ENCODE measurements at places on chromosomes 11 and 22. TPM values are rescaled to one million over a fixed set of nuclear protein-coding genes. Genes with fewer than 3 reads are reported as not detected.

Gene CXCR5
- not detected for total RNA-seq

Gene PHETA2
- total RNA-seq, result 16.5 TPM

Gene RFPL2
- total RNA-seq, result not detected

Gene TRIM77
- total RNA-seq, result not detected

Gene VSIG2
- total RNA-seq, result not detected

Gene DUSP18
- total RNA-seq, result 5.6 TPM

Gene BSX
- total RNA-seq, result not detected

Gene POLR2L
- 132 TPM for total RNA-seq

Gene MPZL3
- 1.3 TPM for total RNA-seq

Gene PRRG4
- under 0.01 TPM for total RNA-seq

Gene MS4A6E
- not detected for total RNA-seq

Gene SPON1
- 0.85 TPM for total RNA-seq

Gene F2
- total RNA-seq, result 0.28 TPM

Gene CABP4
- total RNA-seq, result 0.28 TPM

Gene LRRC32
- 57.8 TPM for total RNA-seq
